ENCODE measurements at places on chromosomes 16 and 17. TPM values are rescaled to one million over a fixed set of nuclear protein-coding genes. Genes with fewer than 3 reads are reported as not detected.

DNA sequence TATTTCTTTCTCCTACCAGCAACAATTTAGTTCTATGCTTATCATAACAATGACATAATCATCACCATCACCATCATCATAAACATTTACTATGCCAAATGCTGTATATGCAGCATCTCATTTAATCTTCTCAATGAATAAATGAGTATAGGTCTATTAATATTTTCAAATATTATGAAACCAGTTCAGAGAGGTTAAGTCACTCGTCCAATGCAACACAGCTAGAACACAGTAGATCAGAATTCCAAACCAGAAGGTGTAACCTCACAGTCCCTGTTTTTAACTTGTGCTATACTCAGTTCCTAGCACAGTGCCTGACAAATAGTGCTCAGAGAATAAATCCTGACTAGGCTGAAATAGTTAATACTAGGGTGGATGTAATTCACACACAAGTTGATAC, 314.8 kb downstream of the XYLT1 start:
- DNase-seq: no peak

- peak; percentile 29 for DNase-seq
Measured at GRCh38 chr17:46191322-46192188, 1.7 kb downstream of the KANSL1 start.

- DNase-seq: no peak
Measured at GRCh38 chr16:17676171-17676570, 205.4 kb upstream of the XYLT1 start.

GRCh38 chr17:76130473-76130872, 10.6 kb downstream of the FOXJ1 start:
- DNase-seq: no peak

GRCh38 chr16:82773018-82773417, 146.2 kb downstream of the CDH13 start:
- peak; percentile 25 for DNase-seq

GRCh38 chr16:379183-379960, 2.4 kb downstream of the PGAP6 start:
- no peak for DNase-seq

- peak; percentile 96 for DNase-seq
Measured at GRCh38 chr17:77836557-77837041, 121.9 kb upstream of the TNRC6C start.

GRCh38 chr17:62739645-62740388, 68.3 kb downstream of the MARCHF10 start:
- DNase-seq: no peak

DNA sequence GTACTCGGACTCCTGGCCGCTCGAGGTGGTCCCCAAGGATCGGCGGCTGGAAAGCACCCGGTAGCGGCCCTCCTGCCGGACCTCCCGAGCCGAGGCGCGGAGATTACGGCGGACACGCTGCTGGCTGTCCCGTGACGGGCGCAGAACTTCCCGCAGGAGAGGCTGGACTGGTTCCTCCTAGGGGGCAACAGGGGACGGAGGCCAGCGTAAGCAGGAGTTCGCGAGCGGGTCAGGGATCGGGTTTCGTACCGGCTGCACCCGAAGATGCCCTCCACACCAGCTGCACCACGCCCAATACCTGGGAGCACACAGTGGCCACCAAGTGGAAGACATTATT, 341 bp downstream of the SLC7A6OS start:
- DNase-seq: no peak

- no peak for DNase-seq
Measured at GRCh38 chr17:62576382-62576781, 51.1 kb upstream of the MRC2 start.

GRCh38 chr17:31428111-31428510, 36.6 kb downstream of the RAB11FIP4 start:
- DNase-seq: no peak

DNA sequence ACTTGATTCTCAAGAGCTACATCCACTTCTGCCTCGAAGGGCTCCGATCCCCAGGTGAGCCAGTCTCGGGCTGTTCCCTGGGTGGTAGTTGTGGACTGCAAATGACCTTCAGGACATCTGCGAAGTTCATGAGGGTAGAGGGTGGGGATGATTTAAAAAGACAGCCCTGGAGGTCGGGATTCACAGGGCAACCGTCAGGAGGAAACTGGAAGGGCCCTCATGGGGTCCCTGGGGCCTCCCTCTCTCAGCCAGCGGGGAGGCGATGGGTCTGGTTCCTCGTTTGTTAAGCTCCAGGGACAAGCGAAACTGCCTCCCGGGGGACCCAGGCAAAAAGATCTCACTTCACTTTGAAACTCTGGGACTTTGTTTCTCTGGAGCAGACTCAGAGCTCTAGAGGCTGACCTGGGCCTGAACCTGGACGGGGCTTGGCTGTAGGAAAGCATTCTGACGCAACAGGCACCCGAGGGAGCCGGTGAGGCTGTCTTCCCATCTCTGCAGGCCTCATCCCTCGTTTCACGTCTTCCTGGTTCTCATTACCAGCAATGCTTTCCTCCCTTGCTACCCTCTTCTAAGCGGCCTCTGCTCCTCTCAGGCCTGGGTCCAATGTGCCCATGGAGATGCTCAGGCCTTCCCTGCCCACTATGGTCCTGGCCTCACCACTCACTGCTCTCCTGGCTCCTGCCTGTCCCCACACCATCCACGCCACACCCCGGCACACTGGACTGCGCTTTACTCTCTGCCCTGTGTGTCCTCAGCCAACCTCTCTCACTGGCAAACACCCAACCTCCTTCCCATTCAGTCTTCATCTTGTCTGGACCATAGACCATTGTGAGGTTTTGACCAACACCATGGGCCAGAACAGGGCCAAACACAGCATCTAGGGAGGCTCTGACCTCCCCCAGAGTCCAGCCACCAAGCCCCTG, 214.2 kb upstream of the TNRC6C start:
- DNase-seq: no peak

- DNase-seq: no peak
Measured at GRCh38 chr17:73166731-73167581, 2.1 kb downstream of the SSTR2 start.

GRCh38 chr16:70680495-70681381, 5.1 kb downstream of the MTSS2 start:
- DNase-seq: no peak

GRCh38 chr17:82440991-82441627, 9.4 kb downstream of the CYBC1 start:
- DNase-seq: no peak

DNA sequence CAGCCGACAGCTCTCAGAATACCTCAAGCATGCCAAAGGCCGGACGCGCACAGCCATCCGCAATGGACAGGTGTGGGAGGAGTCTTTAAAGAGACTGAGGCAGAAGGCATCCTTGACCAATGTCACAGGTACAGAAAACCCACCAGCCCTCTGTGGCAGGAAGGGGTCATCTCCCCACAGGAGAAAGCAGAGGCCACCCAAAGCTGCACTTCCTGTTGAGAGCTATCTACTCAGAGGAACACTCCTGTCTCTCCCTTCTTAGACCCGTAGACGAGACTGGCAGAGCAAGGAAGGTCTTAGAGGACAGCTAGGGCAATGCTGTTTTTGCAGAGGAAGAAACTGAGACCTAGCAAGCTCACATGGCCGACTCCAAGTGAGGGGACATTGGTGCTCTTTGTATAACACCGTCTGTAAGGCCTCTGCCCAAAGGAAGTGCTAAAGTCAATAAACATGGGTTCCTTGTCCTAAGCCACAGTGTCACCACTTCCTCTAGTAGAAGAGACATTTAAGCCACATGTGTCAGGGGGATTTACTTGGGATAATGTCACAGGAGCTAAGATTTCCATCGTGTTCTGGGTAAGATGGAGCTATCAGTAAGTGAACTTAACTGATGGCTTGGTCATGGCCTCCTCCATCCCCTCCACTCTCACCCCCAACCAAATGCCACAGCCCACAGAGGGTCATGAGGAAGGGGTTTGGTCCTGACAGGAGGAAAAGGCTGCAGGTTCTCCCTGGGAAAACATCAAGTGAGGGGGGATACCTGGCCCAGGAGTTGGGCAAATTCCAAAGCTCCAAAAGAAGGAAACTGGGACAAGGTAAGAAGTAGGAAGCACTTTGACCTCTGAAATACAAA, 9.4 kb downstream of the LPO start:
- DNase-seq: no peak

GRCh38 chr17:77778636-77779489, 179.6 kb upstream of the TNRC6C start:
- peak; percentile 20 for DNase-seq

DNA sequence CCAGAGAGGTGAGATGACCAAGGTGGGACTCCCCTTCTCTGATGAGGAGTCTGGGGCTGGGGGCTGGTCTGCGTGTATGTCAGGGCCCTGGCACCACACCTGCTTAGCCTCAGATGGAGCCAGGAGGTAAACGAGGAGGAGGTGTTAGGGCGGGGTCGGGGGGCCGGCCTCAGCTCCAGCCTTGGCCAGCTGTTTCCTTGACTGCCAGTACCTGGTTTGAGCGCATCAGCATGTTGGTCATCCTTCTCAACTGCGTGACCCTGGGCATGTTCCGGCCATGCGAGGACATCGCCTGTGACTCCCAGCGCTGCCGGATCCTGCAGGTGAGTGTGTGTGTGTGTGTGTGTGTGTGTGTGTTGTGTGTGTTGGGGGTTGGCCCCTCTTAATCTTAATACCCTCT, 8.1 kb downstream of the CACNA1G start:
- no peak for DNase-seq

DNA sequence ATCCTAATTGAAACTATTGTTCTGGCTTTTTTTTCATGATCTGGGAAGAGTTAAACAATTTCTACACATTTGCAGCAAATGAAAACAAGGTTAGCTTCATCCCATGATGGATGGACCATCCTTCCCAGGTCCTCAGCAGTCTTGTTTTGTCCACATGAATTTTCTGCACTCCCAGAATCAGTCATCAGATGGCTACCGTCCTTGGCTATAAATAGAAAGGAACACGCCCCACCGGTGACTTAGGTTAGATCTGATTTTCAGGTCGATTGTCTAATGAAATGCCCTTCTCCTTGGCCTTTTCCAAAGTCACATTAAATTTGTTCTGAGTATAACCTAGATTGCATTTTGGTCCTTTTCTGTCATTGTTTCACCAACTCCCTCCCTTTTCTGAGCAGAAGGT, 41.4 kb upstream of the NOL11 start:
- no peak for DNase-seq

- DNase-seq: no peak
Measured at GRCh38 chr17:31559584-31560501, 168.4 kb downstream of the RAB11FIP4 start.

- DNase-seq: no peak
Measured at GRCh38 chr17:32793841-32794240, 83.1 kb downstream of the MYO1D start.

DNA sequence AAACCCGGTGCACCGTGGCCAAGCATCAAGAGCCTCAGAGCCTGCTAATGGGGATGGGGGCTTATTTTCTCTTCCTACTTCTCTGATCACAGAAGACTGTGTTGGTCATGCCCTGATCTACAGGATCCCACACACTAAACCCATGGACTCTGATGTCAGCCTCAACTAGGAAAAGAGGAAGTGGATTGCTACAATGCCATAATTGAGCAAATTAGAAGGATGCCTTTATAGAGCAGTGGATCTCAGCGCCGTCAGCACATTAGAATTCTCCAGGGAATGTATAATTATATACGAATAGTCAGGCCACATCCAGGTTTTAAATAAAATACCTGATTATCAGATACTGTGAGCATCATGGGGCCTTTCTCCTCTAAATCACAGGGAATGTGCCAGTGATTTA, 64.8 kb downstream of the VAT1L start:
- no peak for DNase-seq

DNA sequence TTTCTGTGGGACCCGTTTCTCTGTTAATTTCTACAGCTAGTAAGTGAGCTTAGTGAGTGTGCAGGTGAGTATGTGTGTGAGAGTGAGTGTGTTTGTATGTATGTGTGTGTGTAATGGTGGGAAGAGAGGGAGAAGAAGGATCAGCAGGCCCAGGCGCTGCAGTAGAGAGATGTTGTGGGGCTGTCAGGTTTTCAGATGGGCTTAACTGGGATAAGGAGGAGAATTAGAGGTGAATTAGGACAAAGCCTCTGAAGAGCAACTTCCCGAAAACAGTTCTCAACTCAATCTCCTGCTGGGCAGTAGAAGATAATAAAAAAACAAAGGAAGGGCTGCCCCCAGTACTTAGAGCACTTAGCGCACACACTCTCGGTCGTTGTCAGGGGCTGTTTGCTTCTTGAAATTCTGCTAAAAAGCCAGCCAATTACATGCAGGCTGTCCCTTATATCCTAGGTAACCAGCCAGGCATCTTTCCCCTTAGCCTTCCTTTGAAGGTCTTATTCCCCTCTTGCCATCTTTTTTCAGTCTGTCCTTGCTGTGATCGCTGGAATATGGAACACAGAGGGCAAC, 63.4 kb downstream of the CLEC16A start:
- no peak for DNase-seq

- DNase-seq: no peak
Measured at GRCh38 chr17:17024778-17025300, 17.4 kb upstream of the MPRIP start.

GRCh38 chr16:1102921-1103635, 7.0 kb upstream of the C1QTNF8 start:
- no peak for DNase-seq

GRCh38 chr17:82920715-82921114, 80.9 kb upstream of the ZNF750 start:
- no peak for DNase-seq

DNA sequence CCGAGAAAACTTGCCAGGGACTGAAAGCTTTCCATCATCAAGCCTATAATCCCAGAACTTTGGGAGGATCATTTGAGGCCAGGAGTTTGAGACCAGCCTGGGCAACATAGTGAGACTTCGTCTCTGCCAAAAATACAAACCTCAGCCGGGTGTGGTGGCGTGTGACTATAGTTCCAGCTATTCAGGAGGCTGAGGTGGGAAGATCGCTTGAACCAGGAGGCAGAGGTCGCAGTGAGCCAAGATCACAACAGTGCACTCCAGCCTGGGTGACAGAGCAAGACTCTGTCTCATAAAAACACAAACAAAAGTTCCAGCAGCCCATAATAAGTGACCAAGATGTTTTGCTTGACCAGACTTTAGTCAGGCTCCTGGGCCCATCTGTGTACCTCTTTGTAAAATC, 1.9 kb downstream of the MEAK7 start:
- peak; percentile 41 for DNase-seq

- DNase-seq: no peak
Measured at GRCh38 chr17:33560165-33560564, 267.1 kb upstream of the ASIC2 start.

- peak; percentile 68 for DNase-seq
Measured at GRCh38 chr16:9159839-9160550, 68.6 kb downstream of the HAPSTR1 start.

The ALOX12B gene
- total RNA-seq: 0.33 TPM

The GCGR gene
- total RNA-seq: not detected

The ST6GALNAC2 gene
- 221 TPM for total RNA-seq

The KRTAP2-3 gene
- total RNA-seq: 4.8 TPM

The RASL10B gene
- total RNA-seq: 0.67 TPM

The LDHD gene
- 0.50 TPM for total RNA-seq

The HSD17B1 gene
- total RNA-seq: 23.8 TPM

The TBCD gene
- 28.7 TPM for total RNA-seq

The CA4 gene
- total RNA-seq: not detected
